Urinary bladder (tissue), 4 donors: ENCODE measurements at places on chromosomes 4 and X. TPM values are rescaled to one million over a fixed set of nuclear protein-coding genes. Genes with fewer than 3 reads are reported as not detected.

Gene MAGEC1
- not detected for total RNA-seq

Gene PWWP3B
- 4.4 TPM for total RNA-seq

Gene SH2D1A
- 0.26 TPM for total RNA-seq

Gene SPANXB1
- total RNA-seq, result not detected

Gene YY2
- total RNA-seq, result 4.2 TPM

DNA sequence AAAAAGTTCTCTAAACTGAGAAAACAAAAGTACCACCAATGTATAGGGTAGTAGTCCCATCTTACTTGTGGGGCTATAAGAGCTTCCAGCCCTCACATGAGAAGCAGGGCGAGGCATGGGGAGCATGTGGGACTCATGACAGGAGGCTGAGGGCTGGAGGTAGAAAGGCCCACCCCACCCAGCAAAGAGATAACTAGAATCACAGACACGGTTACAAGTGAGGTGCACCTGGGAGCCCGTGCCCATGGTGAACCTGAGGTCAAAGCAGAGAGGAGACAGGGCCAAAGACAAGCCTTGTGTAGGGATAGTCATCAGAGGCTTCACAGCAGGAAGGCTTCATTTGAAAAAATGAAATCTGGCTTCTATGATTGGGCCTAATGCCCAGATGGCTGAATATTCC lies 55.4 kb downstream of the TTC29 start:
- DNase-seq, result no peak

GRCh38 chrX:100636321-100636991 lies at the start of gene TSPAN6:
Gene TSPAN6, minus strand, starts transcription at chrX:100636806. Its CDS starts 112 bp downstream, at chrX:100636694.
- peak; percentile 83 for DNase-seq

GRCh38 chrX:39516427-39516841 lies 581.3 kb downstream of the BCOR start:
- no peak for DNase-seq

- DNase-seq, result no peak
Observed at GRCh38 chr4:19982556-19982955, 269.1 kb upstream of the SLIT2 start.

- DNase-seq, result no peak
Observed at GRCh38 chrX:123822965-123823364, 36.9 kb upstream of the XIAP start.

DNA sequence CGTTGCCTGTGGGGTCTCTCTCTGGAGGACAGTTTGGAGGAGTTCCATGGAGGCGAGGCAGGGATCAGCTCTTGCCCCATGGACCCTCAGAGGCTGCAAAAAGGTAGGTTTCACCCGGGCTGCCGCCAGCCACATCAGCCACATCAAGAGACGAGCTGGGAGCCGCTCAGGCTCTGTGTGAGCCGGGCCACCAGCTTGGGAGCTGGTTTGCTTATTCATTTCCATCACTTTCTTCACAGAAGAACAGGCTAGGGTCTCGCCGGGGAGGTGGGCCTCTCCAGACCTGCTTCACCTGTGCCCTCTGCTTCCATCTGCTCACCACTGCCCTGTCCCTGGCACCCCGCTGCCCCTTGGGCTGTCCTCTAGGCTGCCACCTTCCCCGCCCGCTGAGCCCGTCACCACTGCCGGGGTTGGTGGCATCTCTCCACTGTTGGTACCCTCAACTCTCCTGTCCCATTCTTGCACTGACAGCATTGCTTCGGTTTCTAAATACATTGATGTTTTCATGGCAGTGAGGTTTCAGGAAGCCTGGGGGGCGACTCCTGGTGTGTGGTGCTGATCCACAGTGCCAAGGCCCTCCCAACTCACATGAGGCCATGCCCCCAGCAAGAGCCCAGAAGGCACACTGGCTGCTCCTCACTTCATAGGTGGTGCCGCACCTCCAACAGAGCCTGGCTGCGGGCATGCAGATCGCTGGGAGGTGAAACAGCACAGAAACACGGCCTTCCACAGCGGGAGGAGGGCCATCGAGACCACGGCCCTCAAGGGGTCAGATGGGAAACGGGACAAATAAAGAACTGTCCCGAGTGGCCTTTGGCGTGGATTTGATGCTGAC lies 4.5 kb upstream of the TREX2 start:
- no peak for DNase-seq
